ENCODE measurements at places on chromosomes 11 and 22. TPM values are rescaled to one million over a fixed set of nuclear protein-coding genes. Genes with fewer than 3 reads are reported as not detected.

DNA sequence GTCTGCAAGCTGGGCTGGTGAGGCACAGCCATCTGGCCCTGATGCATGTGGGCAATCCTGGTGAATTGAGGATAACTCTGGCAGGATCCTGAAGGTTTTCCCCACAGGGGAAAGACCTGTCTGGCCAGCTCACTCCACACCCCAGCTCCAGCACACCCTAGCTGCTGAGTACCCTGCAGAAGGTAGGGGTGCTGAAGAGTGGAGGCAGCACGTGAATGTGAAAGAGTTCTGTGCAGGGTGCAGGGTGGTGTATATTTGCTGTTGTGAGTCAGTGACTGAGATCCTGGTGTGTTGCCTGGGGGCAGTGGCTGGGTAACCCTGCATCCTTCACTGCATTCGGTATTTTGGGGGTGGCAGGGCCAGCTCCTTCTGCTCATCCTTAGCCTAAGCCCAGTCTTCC is 22.4 kb downstream of the DGAT2 start:
- H3K36me3 ChIP-seq, result no peaks in the 10 kb centered on the region
- no peak overlapping the region for H3K4me3 ChIP-seq
- DNase-seq, result no peak
- H3K4me1 ChIP-seq, result no peaks in the 10 kb centered on the region

- DNase-seq, result no peak
- H3K27me3 ChIP-seq, result no peaks in the 10 kb centered on the region
- no peak overlapping the region for H3K4me3 ChIP-seq
- no peak overlapping the region for H3K27ac ChIP-seq
- H3K36me3 ChIP-seq, result peaks cover 19% of the 10 kb centered on the region
Measured at GRCh38 chr22:46360097-46360496, 24.6 kb downstream of the TRMU start.

DNA sequence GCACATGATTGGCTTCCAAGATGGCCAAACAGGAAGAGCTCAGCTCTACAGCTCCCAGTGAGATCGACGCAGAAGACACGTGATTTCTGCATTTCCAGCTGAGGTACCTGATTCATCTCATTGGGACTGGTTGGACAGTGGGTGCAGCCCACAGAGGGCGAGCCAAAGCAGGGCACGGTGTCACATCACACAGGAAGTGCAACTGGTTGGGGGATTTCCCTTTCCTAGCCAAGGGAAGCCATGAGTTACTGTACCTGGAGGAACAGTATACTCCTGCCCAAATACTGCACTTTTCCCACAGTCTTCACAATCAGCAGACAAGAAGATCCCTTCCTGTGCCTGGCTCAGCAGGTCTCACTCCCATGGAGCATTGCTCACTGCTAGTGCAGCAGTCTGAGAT is 131.2 kb downstream of the DLG2 start:
- no peak overlapping the region for H3K27ac ChIP-seq
- no peaks in the 10 kb centered on the region for H3K27me3 ChIP-seq
- no peak for DNase-seq
- H3K36me3 ChIP-seq, result no peaks in the 10 kb centered on the region

DNA sequence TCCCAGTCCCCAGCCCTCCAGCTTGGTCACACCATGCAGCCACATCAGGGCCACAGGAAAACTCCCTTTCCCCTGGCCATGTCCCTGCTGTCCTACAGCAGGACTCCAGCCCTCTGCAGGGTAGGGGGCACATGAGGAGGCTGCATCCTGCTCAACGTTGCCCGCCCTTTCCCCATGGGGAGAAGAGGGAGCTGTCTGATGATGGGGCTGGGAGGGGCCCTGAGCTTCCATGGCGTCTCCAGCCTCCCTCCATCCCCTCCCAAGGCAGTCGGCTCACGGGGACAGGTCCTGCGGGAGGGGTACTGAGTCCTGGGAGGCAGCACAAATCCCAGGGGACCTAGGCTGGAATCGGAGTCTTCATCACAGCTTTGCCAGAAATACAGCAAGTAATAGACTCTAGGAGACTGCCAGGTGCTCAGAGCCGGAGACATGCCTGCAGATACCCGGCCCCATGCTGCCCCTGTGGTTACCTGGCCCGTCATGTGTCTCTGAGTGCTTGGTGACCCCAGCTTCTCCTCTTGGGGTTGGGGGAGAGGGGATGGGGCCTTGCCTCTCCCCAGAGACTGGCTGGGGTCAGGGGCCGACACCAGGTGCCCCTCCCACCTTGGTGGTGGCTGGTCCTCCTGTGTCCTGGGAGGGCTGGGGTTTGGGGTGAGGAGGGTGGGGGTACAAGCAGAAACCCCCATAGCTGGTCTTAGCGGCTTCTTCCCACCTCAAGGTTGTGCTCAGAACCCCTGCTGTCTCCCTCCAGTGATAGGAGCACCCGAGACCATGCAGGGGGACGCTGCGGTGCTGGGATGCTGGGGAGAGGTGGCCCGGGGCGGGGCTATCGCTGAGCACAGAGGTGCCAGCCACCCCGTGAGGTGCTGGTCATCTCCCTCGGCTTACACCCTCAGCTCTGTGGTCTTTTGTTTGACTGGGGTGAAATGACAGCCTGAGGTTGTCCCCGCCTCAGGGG is 2.3 kb downstream of the MRGPRE start:
- no peak overlapping the region for H3K27ac ChIP-seq
- no peaks in the 10 kb centered on the region for H3K36me3 ChIP-seq
- H3K27me3 ChIP-seq, result no peaks in the 10 kb centered on the region
- no peaks in the 10 kb centered on the region for H3K4me1 ChIP-seq

DNA sequence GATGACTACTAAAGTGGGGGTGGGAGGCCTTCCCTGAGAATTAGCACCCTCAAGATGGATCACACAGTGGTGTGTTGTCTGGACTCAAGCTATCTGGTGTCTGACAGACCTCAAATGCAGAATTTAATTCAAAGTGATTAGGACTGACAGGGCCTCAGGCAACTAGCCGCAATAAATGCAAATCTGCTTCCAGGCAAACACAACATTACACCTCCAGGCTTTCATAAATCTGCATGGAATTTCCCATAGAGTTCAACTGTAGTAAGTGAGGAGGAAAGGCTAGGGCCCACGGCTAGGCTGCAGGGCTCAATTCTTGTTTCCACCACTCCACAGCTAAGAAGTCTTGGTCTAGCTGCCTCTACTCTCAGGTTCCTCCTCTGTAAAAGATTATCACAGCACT is 331.4 kb downstream of the LARGE1 start:
- no peak for DNase-seq
- no peak overlapping the region for H3K4me3 ChIP-seq
- H3K27me3 ChIP-seq, result no peaks in the 10 kb centered on the region
- H3K27ac ChIP-seq, result no peak overlapping the region
- no peaks in the 10 kb centered on the region for H3K36me3 ChIP-seq

The SNX15 gene
- 16.5 TPM for total RNA-seq

The CDC42EP1 gene
- total RNA-seq, result 81.7 TPM

The HBE1 gene
- 3.0 TPM for total RNA-seq

The SERPING1 gene
- 464 TPM for total RNA-seq

The TRPC6 gene
- 13.0 TPM for total RNA-seq

The ABCC8 gene
- 15.0 TPM for total RNA-seq

The MAPK8IP1 gene
- 16.0 TPM for total RNA-seq

The TRIM51 gene
- not detected for total RNA-seq

The RIC3 gene
- total RNA-seq, result 10.6 TPM

DNA sequence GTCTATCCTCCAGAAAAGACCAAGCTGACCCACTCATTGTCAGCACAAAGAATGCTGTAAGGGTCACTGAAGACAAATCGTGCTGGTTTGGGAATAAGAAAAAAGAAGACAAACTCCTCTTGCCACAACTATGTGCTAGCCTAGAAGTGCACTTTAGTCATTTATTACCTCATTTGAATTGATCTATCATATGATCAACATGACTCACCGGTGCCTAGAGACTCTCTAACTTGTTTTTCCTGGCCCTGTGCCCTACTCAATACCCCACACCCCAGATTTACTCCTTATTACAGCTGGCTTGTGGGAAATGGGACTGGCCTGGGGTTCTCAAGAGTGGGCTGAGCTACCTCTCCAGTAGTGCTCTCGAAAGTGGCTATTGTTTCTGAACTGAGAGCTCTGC is 35.9 kb upstream of the HORMAD2 start:
- no peak for DNase-seq
- no peak overlapping the region for H3K27ac ChIP-seq
- no peak overlapping the region for H3K4me3 ChIP-seq
- H3K4me1 ChIP-seq, result peaks cover 10% of the 10 kb centered on the region
- H3K27me3 ChIP-seq, result no peaks in the 10 kb centered on the region

The C11orf71 gene
- total RNA-seq, result 16.1 TPM

The SVIP gene
- 13.5 TPM for total RNA-seq

DNA sequence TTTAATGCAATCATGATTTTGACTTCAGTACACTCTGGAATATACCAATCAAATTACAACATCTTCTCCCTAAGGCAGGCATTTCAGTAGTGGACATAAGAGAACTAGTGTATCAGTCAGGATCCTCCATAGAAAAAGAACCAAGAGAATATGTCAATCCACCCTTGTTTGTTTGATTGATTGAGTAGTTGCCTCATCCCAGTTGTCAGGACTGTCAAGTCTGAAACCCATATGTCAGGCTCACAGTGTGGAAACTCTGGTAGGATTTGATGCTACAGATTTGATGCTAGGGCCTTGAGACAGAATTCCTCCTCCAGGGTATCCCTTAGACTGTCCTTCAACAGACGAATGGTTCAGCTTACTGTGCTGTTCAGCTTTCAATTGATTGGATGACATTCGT is 375.0 kb downstream of the ETS1 start:
- H3K36me3 ChIP-seq, result no peaks in the 10 kb centered on the region
- no peak for DNase-seq
- no peak overlapping the region for H3K27ac ChIP-seq
- H3K27me3 ChIP-seq, result no peaks in the 10 kb centered on the region
- peaks cover 10% of the 10 kb centered on the region for H3K4me1 ChIP-seq

DNA sequence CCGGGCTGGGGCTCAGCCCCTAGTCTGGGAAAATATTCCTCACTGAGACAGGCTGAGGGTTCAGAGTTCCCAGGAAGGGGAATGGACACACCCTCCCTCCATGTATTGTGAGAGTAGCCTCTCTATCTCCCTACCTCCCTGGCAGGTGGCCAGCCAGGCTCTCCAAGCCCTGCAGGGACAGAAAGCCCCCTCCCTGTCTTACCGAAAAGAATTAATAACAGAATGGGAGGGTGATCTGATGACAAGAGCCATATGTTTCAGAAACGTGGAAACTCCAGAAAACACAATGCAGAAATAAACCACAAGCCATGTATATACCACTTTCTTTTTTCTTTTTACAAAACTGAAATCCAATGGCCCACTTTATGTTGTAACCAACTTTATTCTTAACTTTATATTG is 140.0 kb downstream of the CHST1 start:
- no peaks in the 10 kb centered on the region for H3K4me1 ChIP-seq
- H3K36me3 ChIP-seq, result no peaks in the 10 kb centered on the region
- no peak overlapping the region for H3K4me3 ChIP-seq
- H3K27ac ChIP-seq, result no peak overlapping the region

- no peaks in the 10 kb centered on the region for H3K36me3 ChIP-seq
- H3K4me3 ChIP-seq, result no peak overlapping the region
- no peak for DNase-seq
- H3K27me3 ChIP-seq, result no peaks in the 10 kb centered on the region
- H3K27ac ChIP-seq, result no peak overlapping the region
Measured at GRCh38 chr11:61771195-61771894, 18.9 kb downstream of the MYRF start.

The AMOTL1 gene
- 54.7 TPM for total RNA-seq

The RHOG gene
- 67.0 TPM for total RNA-seq

The GNAZ gene
- total RNA-seq, result not detected

The RIBC2 gene
- total RNA-seq, result 2.1 TPM

GRCh38 chr11:93732237-93732892 is 8.9 kb downstream of the TAF1D start:
- no peak overlapping the region for H3K27ac ChIP-seq
- H3K4me3 ChIP-seq, result no peak overlapping the region
- peaks cover 73% of the 10 kb centered on the region for H3K36me3 ChIP-seq
- no peak for DNase-seq
- no peaks in the 10 kb centered on the region for H3K4me1 ChIP-seq
- H3K27me3 ChIP-seq, result no peaks in the 10 kb centered on the region

The OR4C46 gene
- not detected for total RNA-seq

- no peaks in the 10 kb centered on the region for H3K36me3 ChIP-seq
- H3K4me3 ChIP-seq, result no peak overlapping the region
- no peak for DNase-seq
- H3K27me3 ChIP-seq, result no peaks in the 10 kb centered on the region
Measured at GRCh38 chr22:44292521-44292920, 20.2 kb downstream of the SHISAL1 start.

The PKNOX2 gene
- 8.1 TPM for total RNA-seq

- H3K4me3 ChIP-seq, result peak overlapping the region; percentile 27
- H3K36me3 ChIP-seq, result no peaks in the 10 kb centered on the region
- peaks cover 27% of the 10 kb centered on the region for H3K4me1 ChIP-seq
- H3K27ac ChIP-seq, result peak overlapping the region; percentile 79
Measured at GRCh38 chr22:37267135-37267587, 15.1 kb upstream of the CYTH4 start.

The RCOR2 gene
- 0.14 TPM for total RNA-seq

- H3K36me3 ChIP-seq, result no peaks in the 10 kb centered on the region
- peaks cover 18% of the 10 kb centered on the region for H3K4me1 ChIP-seq
- peak; percentile 59 for DNase-seq
- H3K27me3 ChIP-seq, result no peaks in the 10 kb centered on the region
Measured at GRCh38 chr11:45182902-45183301, 36.5 kb downstream of the PRDM11 start.

DNA sequence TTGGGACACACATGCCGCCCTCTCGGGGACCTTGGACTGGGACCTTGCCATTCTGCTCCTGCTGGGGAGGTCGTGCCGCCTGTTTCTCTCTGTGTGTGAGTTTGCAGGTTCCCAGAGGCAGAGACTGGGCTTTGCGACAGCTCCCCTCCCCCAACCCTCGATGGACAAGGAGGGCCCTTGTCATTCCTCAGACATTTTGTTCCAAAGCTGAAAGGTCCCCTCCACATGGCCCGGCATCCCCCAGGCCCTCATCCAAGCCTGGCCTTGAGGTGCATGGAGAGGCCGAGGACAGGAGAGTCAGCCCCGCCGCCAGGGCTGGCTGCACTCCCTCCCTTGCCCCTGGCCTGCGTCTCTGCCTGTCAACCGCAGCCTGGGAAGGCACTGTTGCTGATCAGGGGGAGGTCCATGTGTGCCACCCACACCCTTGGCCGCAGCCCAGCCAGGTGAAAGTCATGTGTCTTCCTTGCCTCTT is 25.6 kb downstream of the FADS2 start:
- H3K36me3 ChIP-seq, result peaks cover 13% of the 10 kb centered on the region
- no peak overlapping the region for H3K27ac ChIP-seq
- no peaks in the 10 kb centered on the region for H3K4me1 ChIP-seq

GRCh38 chr11:121472312-121472711 is 19.5 kb upstream of the SORL1-AS1 start:
- no peak overlapping the region for H3K27ac ChIP-seq
- H3K36me3 ChIP-seq, result no peaks in the 10 kb centered on the region
- no peak for DNase-seq
- H3K4me3 ChIP-seq, result no peak overlapping the region
- H3K4me1 ChIP-seq, result peaks cover 6% of the 10 kb centered on the region

DNA sequence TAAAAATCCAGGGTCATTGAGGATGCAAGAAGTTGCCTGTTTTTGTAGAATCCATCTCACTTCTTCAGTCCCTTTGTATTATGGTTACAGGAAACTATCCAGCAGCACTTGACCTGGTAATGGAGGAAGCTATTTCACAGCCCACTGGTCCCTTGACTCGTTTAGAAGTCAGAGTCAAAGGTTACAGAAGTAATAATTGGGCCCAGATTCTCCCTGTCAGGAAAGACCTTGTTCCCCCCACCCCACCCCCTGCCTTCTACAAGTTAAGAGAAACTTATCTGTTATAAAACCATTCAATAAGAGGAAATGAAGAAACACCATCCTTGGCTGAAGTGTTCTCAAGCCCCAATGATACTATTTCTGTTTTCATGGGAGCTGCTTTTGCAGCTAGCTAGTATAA is 65.8 kb downstream of the CSTPP1 start:
- no peaks in the 10 kb centered on the region for H3K27me3 ChIP-seq
- no peak overlapping the region for H3K4me3 ChIP-seq
- H3K27ac ChIP-seq, result no peak overlapping the region
- no peaks in the 10 kb centered on the region for H3K36me3 ChIP-seq
- no peak for DNase-seq
